ENCODE measurements at places on chromosomes 2 and 18. TPM values are rescaled to one million over a fixed set of nuclear protein-coding genes. Genes with fewer than 3 reads are reported as not detected.

FAM124B gene
- 1.9 TPM for total RNA-seq

PIEZO2 gene
- 0.11 TPM for total RNA-seq

ERICH2 gene
- not detected for total RNA-seq

REG1A gene
- total RNA-seq = not detected

- no peak for DNase-seq
Measured at GRCh38 chr2:161990741-161991140, 83.3 kb downstream of the DPP4 start.

DNA sequence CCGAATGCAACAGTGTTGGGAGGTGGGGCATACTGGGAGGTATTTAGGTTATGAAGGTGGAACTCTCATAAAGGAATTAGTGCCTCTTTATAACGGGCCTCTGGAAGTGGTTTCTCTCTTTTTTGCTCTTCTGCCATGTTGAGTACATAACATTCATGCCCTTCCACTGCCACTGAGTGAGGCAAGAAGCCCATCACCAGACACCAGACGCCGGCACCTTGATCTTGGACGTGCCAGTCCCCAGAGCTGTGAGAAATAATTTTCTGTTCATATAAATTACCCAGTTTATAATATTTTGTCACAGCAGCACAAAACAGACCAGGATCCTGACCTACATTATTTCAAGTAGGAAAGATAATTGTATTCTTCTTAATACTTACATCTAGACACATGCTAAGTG lies 320.2 kb downstream of the NRXN1 start:
- no peak for DNase-seq

DNA sequence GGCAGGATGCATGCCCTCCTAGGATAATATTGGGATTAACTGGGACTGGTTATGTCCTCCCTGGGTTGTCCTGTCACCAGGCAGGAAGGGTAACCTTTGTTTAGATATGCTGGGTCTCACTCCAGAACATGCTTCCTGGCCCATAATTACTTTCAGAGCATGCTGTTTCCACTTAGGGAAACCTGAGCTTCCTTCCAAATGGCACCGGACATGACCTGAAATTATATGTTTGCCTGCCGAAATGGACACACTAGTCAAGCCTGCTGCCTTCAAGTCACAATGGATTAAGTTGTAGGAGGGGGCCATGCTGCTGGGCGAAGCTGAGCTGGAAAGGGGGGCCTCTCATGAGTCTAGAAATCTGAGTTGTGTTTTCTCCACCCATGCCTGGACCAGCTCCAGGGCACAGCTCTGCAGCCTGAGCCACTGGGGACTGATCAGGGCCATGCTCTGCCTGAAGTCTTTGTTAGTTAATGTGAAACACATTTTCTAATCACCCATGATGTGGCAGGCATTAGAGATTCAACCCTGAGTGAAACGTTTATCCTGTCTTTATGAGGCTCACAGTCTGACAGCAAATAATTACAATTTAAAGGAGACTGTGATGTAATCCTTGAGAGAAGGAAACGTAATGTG lies 273.3 kb downstream of the TNS1 start:
- no peak for DNase-seq

DNA sequence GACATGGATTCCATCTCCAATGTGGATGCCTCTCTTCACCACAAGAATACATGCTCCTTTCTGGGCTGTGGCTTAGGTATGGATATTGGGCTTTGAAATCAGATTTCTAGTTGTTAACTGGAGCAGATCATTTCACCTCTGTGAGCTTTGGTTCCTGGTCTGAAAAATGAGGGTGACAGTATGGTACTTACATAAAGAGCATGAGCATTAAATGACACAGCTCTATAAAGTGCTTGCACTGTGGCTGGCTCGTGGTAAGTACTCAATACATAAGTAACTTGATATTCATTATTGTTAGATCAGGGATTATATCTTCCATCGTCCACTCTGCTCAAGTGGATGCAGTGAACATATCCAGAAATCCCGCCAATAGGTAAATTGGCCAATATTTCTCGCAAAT lies 33.4 kb downstream of the ARHGAP25 start:
- DNase-seq = no peak

- DNase-seq = no peak
Measured at GRCh38 chr2:21330786-21331391, 207.1 kb downstream of the TDRD15 start.

DNA sequence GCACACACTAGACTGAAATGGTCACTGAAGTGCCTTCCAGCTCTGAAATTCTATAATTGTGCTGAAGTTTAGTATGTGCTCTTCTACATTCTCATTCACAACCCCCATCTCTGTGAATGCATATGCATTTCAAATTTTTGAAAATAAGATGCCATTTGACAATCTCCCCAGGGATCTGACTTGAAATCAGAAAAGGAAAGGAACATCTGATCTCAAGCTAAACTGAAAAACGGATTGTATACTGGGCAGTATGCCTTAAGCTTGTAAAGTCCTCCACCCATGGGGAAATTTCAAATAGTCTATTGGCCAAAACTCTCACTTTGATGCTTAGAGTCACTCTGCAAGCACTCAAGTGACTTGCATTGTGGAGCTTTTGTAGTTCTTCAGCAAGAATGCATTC lies 22.9 kb downstream of the FAP start:
- no peak for DNase-seq

- no peak for DNase-seq
Measured at GRCh38 chr2:169258045-169258601, 104.2 kb downstream of the LRP2 start.

DNA sequence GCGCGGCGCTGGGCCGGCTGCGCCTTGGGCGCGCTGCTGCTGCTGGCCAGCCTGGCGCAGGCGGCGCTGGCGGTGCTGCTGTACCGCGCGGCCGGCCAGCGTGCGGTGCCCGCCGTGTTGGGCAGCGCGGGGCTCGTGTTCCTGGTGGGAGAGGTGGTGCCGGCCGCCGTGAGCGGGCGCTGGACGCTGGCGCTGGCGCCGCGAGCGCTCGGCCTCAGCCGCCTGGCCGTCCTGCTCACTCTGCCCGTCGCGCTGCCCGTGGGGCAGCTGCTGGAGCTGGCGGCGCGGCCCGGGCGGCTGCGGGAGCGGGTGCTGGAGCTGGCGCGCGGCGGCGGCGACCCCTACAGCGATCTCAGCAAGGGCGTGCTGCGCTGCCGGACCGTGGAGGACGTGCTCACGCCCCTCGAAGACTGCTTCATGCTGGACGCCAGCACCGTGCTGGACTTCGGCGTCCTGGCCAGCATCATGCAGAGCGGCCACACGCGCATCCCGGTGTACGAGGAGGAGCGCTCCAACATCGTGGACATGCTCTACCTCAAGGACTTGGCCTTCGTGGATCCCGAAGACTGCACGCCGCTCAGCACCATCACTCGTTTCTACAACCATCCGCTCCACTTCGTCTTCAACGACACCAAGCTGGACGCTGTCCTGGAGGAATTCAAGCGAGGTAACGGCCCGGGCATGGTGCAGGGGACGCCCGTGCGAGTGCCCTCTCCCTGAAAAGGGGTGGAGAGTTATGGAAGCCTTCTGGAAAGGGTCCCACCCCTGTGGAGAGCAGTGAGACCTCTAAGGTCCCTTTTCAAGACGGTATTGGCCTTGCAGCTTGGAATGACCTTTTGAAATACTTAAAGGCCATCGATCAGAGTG lies 1.0 kb downstream of the CNNM3 start:
- no peak for DNase-seq

GRCh38 chr2:226702376-226702775 lies 97.2 kb downstream of the IRS1 start:
- DNase-seq = no peak

GRCh38 chr2:232085826-232086425 lies 124.4 kb downstream of the DIS3L2 start:
- DNase-seq = no peak

- DNase-seq = no peak
Measured at GRCh38 chr2:147572622-147573021, 272.2 kb upstream of the ACVR2A start.

DNA sequence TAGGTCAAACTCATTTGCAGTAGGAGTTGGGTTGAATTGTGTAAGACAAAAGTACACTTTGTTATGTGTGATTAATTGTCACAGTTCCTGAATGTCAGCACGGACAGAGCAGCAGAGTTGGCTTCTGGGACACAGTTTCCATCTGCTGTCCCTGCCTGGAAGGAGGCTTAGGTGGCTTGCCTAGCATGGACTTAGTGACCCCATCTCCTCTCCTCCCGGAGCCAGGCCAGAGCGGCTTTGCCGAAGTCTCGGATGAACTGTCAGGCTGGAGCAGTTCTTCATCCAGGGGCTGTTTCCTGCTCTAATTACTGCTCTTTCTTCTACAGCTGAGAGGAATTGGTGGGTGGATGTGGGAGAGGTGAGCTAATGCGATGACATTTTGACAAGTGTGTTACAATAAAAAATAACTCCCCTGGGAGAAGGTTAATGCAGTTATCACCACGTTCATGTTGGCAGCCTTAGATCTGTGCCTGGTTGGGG lies 102.0 kb downstream of the SH3RF3 start:
- no peak for DNase-seq

GRCh38 chr2:99802734-99803133 lies 312.9 kb upstream of the REV1 start:
- no peak for DNase-seq

DNA sequence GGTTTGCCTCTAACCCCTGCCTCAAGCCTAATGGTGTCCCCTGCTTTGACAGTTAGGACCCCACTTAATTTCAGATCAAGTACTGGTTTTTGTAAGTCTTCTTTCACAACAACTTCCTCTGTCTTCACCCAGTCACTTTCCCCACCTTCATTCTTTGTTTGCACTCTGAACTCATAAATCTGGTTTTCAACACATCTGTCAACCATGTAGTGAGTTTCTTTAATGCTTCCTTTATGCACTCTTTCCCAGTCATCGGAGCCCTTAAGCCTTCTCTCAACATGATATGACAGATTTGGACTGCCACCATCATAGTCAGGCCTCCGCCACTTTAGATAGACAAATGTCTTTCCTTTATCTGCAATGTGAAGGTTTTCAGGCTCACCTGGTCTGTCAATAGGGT lies 109.1 kb downstream of the PLEKHA3 start:
- DNase-seq = no peak

GRCh38 chr2:45237128-45237527 lies 227.9 kb upstream of the SIX2 start:
- DNase-seq = no peak

DNA sequence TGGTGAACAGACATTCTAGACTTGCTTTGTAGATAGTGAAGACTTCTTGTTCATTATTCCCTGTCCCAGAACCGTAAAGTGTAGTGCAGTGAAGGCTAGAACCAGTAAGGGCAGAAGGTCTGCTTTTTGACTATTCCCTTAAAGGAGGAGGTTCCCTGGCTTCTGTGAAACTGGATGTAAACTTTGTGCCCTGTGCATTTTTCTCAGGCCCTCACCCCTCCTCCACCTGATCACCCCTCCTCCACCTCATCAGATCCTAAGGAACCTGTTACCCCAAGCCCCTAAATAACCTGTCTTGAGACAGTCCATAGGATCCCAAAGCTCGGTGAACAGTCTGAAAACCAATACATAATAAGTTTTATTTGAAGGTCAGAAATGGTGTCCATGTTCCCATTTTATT lies 33.7 kb downstream of the SFT2D3 start:
- DNase-seq = no peak

DNA sequence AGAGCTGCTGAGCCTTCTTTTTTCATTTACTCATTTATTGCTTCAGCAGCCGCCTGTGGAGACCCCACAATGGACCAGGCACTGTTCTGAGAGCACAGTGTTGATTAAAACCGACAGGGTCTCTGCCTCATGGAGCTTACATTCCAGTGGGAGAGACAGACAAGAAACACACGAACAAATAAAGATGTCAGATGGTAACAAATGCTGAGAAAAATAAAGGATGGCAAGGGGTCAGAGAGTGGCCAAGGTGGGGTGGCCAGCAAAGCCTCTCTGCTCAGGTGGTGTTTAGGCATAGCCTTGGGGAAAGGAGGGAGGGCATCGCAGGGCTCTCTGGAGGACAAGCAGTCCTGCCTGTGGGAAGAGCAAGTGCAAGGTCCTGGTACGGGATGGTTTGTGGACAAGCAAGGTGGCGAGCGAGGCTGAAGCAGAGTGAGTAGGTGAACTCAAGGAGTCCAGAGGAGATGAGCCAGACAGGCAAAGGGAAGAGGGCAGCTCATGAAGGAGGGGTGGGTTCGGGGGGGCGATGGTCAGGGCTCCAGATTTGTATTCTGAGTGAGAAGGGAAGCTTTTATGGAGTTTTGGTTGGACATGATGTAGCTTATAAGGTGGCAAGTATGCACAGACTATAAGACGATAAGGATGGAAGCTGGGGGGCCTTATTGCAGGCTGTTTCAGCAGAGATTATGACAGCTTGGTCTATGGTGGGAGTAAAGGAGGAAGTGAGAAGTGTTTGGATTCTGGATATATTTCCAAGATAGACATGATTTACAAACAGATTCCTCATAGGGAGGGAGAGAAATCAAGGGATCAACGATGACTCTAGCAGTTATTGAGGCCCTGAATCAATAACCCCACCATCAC lies 8.8 kb upstream of the ITGB6 start:
- no peak for DNase-seq

- no peak for DNase-seq
Measured at GRCh38 chr2:236724200-236724599, 154.6 kb downstream of the ACKR3 start.

DNA sequence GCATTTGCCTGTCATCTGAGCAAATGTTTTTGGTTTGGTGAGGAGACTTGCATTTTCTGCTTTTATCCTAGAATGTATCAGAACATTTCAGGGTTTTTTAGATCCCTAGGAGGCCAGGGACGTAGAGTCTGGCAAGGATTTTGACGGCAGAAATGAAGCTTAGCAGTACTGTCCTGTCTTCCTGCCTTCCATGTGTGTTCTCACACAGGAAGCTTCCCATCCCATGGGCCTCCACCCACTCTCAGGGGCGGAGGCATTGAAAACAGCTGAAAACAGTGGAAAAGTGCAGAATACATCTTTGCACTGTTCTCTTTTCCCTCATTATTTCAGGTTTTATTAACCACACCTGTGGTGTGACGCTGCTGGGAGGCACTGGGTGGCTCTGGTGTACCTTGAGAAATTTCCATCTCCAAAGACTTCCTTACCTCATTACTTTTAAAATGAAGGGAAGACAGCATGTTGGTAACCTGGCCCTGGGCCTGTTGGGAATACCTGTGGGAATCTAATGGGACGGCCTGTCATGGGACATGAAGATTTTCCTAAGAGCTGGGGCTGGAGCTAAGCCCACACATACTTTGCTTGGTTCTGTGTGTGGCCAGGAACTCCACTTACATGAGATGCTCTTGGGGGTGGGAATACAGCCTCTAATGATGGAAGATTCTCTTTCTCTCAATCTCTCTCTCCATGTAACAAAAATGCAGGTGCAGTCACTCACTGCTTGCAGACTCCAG lies 20.5 kb downstream of the PCARE start:
- DNase-seq = no peak

GRCh38 chr2:8996006-8996405 lies 7.5 kb downstream of the MBOAT2 start:
- no peak for DNase-seq

DNA sequence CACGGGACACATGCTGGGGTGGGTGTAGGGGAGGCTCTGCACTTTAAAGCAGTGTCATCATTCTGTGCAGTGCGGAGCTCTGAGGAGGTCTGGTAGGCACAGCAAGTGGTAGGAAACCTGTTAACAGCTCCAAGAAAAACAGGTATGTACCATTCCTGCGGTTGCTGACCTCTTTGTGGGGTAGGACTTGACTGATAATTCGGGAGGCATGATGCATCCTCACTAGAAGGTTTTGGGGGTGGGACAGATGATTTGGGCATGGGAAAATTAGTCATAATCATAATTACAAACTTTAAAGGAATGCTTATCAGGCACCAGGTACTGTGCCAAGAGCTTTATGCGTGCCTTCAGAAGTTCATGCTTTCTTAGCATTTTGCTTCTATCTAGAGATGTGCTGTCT lies 9.7 kb downstream of the DOK1 start:
- no peak for DNase-seq

Measured in Right ventricle myocardium inferior (tissue), 1 donor.